SK-N-MC (cell line): ENCODE measurements at places on chromosomes 7 and 10.

DNA sequence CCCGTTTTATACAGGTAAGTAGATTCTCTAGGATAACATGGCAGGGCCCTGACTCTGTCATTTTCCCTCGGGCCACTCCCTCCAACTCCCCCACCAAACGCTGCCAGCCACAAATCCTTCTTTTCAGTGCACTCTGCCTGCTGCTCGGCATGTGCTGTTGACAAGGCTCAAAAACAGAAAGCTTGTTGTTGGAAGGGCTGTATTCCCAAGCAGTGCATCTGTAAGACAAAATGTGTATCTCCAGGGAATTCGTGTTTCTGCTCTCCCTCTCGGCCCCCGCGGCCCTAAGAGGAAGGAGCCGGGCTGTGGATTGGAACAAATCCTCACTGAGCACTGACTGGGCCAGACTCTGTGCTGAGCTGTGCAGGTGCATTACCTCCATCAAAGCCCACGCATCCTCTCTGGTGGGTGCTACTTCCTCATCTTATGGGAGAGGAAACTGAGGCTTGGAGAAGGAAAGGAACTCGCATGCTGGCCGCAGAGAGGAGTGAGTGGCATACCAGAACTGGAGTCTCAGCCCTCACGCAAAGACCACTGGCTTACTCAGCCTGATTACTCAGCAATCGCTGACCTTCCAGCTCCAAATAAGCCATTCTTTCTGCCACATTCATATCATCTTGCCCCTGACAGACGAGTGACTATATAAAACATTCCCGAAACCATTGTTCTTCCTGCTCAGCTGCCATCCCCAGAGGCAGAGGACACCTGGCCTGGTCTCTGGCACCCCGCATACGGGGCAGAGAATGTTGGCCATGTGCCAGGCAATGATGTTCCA, 33.5 kb upstream of the ENO4 start:
- DNase-seq, result no peak

GRCh38 chr10:20281579-20281978, 465.3 kb downstream of the PLXDC2 start:
- no peak for DNase-seq

- DNase-seq, result no peak
These were observed 208.8 kb downstream of the KCNMA1 start for GRCh38 chr10:77428691-77429395.

DNA sequence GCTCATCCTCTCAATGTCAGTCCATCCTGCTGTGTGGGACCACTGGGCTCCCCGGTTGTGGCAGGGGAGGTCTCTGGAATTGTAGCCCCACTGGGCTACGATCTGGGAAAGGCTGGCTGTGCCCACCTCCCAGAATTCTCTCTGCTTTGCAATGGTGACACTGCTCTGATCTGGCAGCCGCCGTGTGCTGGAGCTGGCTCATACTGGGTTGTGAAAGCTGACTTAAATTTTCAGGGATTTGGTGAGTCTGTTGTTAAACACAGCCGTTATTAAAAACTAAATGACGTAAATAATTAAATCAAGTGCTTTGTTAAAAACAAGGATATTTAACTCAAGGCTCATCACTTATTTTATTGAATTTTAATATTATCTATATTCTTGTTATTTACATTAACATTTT, 160.0 kb downstream of the TAX1BP1 start:
- no peak for DNase-seq

GRCh38 chr10:99920901-99921300, 88.8 kb downstream of the DNMBP start:
- no peak for DNase-seq

GRCh38 chr10:119725517-119725827, 378 bp upstream of the INPP5F start:
- no peak for DNase-seq

DNA sequence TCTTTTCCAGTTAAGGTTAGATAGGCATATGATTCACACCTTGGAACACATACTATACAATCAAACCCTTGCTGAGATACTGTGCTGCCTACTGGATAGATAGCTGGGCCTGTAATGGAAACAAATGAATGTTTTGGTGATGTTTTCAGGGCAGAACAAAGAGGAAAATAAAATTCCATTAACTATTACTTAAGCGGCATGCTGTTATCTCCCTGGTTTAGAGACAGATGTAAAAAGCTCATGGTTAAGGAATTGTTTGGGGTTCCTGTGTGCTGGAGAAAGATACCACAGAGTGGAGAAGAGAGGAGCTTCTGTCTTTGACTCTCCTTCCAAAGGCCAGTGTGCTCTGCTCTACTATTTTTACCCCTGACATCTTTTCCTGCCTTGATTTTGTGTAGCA, 341.1 kb downstream of the PLXDC2 start:
- DNase-seq, result no peak

GRCh38 chr10:114306116-114306973, 67.3 kb downstream of the VWA2 start:
- DNase-seq, result no peak

DNA sequence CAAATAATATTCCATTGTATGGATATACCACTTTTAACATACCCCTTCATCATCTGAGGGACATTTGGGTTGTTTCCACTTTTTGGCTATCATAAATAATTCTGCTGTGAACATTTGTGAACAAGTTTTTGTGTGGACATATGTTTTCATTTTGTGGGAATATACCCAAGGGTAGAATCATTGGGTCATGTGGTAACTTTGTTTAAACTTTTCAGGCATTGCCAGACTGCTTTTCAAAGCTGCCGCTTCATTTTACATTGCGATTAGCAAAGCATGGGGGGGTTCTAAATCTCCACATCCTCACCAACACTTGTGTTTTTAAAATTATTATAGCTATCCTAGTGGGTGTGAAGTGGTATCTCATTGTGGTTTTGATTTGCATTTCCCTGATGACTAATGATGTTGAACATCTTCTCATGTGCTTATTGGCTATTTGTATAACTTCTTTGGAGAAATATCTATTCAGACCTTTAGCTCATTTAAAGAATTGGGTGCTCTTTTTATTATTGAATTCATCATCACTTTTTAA, 8.4 kb upstream of the HHEX start:
- DNase-seq, result no peak

GRCh38 chr7:158161194-158161593, 426.4 kb downstream of the PTPRN2 start:
- DNase-seq, result no peak

DNA sequence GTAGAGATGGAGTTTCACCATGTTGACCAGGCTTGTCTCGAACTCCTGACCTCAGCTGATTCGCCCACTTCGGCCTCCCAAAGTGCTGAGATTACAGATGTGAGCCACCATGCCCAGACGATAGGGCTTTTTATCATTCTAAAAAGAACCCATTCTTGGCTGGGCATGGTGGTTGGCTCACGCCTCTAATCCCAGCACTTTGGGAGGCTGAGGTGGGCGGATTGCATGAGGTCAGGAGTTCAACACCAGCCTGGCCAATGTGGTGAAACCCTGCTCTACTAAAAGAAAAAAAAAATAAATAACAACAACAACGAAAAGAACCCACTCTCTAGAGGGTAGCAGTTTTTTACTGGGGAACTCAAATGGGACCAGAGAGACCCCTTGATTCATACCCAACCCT, 112.7 kb downstream of the PLXDC2 start:
- no peak for DNase-seq
